ENCODE measurements at places on chromosomes 7 and 10.

DNA sequence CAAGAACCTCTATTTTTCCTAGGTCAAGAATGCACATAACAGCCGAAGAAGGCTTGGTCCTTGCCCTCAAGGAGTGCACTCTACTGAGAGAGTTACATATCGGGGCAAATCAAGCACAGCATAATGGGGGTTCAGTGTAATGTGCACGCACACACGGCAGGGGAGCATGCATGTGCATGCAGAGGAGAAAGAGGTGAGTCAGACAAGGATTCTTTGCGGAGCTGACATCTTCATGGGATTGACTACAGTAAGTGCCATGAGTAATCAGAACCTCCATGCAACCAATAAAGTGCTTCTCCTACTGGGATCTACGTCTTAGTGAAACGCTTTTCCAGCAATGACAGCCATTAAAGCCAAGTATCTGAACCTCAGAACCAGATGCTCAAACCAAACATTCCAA is 123.6 kb downstream of the RNF216 start:
- no peak for DNase-seq

DNA sequence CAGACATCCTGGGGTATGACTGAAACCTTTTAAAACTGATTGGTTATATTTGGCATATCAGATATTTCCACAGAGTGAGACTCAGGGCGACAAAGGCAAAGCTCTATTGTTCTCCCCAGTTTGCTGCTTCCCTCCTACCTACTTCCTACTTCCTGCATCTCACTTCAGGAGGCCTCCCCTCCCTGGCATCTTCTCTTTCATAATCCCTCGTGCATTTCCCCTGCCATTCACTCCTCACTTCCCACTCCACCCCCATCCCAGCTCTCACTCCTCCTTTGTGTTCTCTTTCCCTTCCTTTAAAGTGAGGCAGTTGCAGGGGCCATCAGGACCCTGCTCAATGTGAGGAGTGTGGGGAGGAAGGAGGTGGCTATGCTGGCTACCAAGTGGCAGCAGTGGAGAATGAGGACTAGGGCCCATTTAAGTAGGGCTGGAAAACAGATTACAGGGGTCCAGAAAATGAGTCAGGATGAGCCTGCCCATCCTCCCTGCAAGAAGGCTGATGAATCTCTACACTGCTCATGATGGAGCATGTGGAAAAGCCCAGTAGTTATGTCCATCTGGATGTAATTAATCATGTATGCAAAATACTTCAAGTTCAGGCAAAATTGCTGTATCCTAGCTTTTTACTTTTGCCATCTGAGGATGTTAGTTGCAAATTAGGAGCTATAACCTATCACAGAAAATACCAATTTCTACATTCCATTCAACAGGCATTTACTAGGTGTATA is 311.8 kb upstream of the IMMP2L start:
- no peak for DNase-seq

- DNase-seq, result no peak
Measured at GRCh38 chr10:122560279-122560804, at the start of gene DMBT1. TSS of gene DMBT1 (plus strand) at chr10:122560754. CDS start at chr10:122560771, 17 bp downstream.

- no peak for DNase-seq
Measured at GRCh38 chr10:11381023-11381422, 230.4 kb downstream of the USP6NL start.

- no peak for DNase-seq
Measured at GRCh38 chr7:74502216-74502891, 48.6 kb downstream of the GTF2IRD1 start.

GRCh38 chr10:120342115-120342714 is 114.8 kb upstream of the PLPP4 start:
- no peak for DNase-seq

- no peak for DNase-seq
Measured at GRCh38 chr7:111098011-111098925, 7.3 kb downstream of the LRRN3 start.

- no peak for DNase-seq
Measured at GRCh38 chr10:123681285-123681684, 15.1 kb downstream of the GPR26 start.

DNA sequence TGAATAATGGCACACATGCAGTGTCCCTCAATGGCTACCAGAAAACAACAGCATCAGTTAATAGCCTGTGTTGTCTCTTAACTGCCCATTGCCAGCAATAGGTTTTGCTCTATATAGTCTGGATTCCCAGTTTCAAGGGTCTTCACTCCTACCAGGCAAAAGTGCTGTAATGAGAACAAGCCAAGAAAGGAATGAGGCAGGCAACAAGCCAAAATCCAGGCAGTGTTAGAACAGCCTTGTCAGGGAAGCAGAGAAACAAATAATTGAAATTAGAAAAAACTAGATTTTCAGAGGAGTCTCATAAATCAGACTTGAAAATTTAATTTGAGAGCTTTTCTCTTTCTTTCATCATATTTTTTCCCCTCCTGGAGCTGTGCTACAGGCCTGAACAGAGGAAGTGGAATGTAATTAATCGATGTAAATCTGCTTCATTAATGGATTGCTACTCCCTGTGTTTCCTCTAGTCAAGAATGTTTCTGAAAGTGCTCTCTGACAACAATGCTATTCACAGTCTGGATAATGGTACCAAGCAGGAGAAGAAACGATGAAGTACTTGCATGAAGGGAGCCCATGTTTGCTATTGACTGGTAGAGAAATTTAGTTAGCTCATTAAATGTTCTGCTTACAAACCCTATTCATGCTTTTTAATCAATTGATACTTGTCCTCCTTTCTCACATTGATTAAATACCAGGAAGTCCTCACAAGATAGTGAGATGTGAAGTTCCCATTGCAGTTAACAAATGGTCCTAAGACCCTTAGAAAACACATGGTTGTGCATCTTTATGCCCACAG is 202.0 kb upstream of the LRRTM3 start:
- DNase-seq, result no peak

GRCh38 chr10:126417220-126417825 is 29.0 kb upstream of the ADAM12 start:
- no peak for DNase-seq

- no peak for DNase-seq
Measured at GRCh38 chr10:84685047-84685660, 356.8 kb downstream of the CCSER2 start.

- no peak for DNase-seq
Measured at GRCh38 chr10:124415210-124415609, 3.5 kb downstream of the OAT start.

DNA sequence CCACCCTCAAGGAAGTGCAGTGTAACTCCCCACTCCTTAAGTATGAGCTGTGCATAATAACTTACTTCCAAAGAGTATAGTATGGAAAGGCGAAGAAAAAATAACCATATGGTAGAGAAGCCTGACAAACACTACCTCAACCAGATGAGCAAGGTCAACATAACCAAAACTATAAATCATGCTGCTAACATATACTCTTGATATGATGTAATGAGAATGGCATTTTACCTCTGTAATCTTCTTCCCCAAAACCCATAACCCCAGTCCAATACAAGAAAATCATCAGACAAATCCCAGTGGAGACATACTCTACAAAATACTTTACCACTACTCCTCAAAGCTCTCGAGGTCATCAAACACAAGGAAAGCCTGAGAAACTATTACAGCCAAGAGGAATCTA is 15.8 kb downstream of the OSBPL3 start:
- no peak for DNase-seq

DNA sequence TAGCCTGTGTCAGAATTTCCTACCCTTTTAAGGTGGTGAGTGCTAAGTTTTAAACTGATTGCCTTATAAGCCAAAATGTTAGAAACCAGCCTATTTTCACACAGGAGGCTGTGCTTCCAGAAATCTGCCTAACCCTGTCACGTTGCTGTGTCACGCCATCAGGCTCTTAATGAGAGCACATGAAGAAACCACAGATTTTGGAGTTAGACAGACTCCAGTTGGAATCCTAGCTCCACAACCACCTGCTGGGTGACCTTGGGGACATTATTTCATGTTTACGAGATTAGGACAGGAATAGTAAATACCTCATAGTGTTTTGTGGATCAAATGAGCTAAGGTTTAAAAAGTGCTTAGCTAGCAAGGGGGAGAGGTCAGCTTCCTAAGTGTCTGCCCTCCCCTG is 321.8 kb downstream of the DPP6 start:
- DNase-seq, result no peak

- no peak for DNase-seq
Measured at GRCh38 chr7:2014391-2015241, 218.1 kb downstream of the MAD1L1 start.

- no peak for DNase-seq
Measured at GRCh38 chr10:99369551-99369950, 40.4 kb downstream of the CNNM1 start.

- no peak for DNase-seq
Measured at GRCh38 chr7:23715099-23715498, 5.1 kb downstream of the STK31 start.

DNA sequence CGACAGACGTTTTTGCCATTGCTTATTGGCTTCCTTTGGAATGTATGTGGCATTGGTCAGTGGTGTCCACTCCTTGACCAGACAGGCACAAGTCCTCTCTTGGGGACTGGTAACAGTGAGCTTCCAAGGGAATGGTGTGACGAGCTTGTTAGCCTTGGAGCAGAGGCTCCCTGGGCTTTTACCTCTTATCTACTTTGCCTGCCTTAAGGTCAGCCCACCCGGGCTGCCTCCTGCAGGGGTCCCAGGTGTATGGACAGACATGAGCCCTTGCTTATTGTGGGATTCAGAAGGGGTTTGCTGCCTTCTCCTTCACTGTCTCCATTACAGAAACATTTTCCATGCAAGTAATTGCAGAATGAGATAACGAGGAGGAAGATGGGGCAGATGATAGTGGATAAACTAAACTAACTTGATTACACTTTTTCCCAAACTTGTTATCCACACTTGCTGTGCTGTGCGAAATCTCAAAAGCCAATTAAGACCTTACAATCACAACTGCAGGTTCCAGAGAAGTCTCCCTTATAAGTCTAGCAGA is 29.7 kb downstream of the PLPP4 start:
- no peak for DNase-seq

DNA sequence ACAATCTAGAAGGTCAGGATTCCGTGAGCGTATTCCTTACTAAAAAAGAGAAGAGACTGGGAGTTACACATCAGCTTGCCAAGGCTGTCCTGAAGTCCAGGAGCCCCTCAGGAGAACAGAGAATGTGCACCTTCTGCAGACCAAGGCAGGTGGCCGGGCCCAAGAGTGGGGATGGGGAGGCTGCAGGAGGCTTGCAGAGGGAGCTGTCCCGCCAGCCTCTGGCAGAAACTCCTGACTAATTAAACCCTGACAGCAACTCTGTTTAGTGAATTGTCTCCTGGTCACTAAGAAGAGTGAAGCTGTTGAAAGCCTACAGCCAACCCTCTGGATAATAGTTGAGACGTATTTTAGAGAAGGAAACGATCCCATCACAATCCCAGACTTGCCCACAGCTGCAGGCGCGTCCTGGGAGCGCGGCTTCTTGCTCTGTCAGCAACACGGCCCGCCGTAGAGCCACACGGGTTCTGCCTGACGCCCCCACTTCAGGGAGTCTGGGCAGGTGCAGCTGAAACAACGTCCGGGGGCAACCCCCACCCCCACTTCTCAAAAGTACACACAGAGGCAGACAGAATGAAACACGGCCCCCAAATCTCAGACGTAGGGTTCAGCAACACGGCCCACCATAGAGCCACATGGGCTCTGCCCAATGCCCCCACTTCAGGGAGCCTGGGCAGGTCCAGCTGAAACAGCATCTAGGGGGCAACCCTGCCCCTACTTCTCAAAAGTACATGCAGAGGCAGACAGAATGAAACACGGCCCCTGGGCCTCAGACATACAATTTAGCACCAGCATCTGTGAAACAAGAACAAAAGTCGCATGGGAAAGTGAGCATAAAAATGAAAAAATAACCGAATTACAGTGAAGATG is 45.2 kb downstream of the DIP2C start:
- DNase-seq, result no peak

DNA sequence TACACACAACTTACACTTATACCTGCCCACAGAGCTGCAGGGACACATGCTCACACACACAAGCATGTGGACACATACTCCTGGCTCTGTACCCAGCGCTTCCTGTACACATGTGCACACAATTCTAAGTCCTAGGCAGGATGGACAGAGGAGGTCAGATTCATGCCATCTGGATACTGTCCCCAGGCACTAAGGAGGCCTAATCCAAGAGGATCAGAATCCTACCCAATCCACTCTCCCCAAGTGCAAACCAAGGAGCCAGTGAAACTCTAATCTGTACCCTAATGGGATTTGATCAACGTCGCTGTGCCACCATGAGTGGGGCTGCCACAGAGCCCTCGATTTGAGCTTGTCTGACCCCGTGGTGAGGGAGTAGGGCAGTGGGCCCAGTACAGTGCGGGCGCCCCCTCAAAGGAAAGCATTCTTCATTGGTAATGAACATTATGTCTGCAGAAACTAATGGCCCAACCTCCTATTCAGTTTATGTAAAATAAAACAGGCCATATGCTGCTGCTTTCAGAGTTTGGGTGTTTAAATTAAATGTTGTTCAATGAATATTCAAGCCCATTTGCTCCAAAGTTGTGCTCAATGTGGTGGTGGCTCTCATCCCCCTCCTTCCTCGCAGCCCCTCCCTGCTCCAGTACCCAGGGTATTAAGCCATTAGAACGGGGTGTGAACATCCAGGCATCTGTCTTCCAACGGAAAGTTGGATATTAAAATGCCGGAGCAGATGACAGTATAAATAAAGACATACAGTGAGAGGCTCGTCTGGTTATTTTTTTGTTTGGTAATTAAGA is 26.4 kb downstream of the RPS24 start:
- DNase-seq, result no peak

DNA sequence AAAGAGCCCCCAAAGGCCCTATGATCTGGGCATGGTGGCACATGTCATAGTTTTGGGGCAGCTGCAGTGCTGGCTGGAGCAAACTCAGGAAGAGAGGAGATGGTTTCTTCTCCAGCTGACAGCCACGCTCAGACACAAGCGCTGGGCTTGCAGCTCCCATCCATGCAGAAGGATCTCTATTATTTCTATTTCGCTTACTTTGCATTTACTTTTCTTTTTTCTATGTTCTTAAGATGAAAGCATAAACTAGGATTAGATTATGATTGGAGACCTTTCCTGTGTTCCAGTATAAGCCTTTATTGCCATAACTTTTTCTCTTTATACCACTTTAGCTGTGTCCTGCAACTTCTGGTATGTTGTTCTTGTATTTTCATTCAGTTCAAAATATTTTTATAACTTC is 5.0 kb downstream of the JAKMIP3 start:
- DNase-seq, result no peak

DNA sequence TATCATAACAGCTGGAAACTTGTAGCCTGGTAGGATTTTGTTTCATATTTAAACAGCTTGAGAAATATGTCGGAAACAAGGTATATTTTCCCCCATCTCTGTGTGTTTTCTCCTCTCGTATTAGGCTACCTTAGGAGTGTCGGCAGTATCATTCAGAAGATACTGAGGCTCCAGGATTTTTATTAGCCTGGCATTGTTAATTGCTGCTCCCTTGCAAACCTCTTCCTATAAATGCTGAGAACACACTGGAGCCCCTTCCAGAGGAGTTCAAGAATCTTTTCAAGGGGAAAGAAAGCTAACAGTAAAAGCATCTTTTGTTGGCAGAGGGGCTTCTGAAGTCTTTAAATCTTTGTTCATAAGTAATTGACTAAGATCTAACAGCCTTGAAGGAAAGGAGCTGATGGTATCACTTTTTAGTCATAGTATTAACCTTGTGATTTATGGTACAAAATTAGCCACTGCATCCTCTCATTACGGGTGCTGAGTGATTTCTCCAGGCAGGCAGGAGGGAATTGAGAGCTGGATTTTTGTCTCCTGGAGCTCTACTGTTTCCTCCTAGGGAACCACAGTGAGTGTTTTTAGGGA is 998.7 kb downstream of the LRMDA start:
- no peak for DNase-seq

- DNase-seq, result no peak
Measured at GRCh38 chr10:109149666-109150350, 773.5 kb downstream of the XPNPEP1 start.

All from NCI-H187 treated with DMSO at 0.1 percent for 48 hours (cell line).